ENCODE measurements at places on chromosomes 5 and 9.

GRCh38 chr5:115231598-115231997 lies 31.1 kb downstream of the PGGT1B start:
- no peak for DNase-seq

DNA sequence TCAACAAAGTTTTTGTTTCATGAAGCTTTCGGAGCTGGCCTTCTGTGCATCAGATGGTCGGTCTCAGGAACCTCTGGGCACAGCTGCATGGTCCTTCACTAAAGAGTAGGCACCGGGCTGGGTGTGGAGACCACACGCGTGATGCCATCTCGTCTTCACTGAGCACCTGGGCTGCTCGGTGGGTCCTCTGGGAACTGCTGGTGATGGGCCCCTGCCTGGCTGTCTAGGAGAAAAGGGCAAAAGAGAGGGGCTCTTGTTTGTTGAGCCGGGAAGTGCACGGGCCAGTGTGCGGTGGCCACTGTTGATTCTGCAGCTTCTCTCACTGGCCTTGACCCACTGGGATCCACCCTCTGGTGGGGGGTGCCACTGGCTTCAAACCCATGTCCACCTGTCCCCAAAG lies 46.0 kb downstream of the COL5A1 start:
- DNase-seq, result no peak

- peak; percentile 39 for DNase-seq
Observed at GRCh38 chr5:59542851-59543820, 350.4 kb downstream of the PDE4D start.

- DNase-seq, result peak; percentile 45
Observed at GRCh38 chr5:177447066-177447610, 524 bp downstream of the PRR7 start.

DNA sequence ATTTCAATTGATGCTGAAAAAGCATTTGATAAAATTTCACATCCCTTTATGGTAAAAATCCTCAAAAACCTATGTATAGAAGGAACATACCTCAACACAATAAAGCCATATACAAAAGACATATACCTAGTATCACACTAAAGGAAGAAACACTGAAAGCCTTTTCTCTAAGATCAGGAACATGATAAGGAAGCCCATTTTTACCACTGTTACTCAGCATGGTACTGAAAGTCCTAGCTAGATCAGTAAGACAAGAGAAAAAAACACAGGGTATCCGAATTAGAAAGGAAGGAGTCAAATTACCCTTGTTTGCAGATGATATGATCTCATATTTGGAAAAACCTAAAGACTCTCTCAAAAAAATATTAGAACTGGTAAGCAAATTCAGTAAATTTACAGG lies 350.2 kb upstream of the PDE4D start:
- no peak for DNase-seq

GRCh38 chr9:21741151-21741550 lies 61.3 kb upstream of the MTAP start:
- DNase-seq, result no peak

DNA sequence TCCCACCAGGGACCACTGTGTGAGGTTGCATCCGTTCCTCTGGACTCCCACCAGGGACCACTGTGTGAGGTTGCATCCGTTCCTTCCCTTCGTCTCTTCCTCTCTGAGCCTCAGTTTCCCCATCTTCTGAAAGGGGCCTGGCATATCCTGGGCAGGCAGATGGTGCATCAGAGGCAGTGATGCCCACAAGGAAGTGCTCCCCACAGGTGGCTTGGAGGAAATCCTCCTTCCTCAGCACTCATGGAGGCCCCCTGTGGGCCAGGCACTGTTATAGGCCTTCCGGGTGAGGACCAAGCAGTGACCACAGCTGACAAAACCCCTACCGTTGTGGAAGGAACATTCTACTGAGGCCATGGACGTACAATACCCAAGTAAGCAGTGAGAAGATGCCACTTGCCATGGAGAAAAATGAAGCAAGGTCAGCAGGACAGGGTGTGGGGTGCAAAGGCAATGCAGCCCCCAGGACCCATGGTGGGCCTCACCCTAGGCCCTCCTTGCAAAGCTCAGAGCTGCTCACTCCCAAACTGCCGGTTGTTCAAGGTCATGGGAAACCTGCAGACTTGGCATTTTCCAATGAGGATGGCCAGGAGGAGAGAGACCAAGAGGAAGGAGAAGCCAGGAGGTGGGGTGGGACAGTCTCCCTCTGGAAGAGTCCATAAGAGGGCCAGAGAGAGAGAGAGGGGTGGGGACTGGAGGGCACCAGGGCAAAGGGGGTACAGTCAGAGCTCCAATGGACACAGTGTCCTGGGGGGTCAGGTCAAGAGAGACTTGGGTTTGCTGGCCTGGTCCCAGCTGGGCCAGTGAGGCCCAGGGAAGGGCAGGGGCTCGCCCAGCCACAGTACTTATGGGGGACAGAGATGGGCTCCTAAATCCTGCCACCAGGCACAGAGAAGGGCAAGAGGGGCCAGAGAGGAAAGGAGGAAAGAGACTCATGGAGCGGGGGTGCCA lies 51.1 kb downstream of the C9orf50 start:
- no peak for DNase-seq

DNA sequence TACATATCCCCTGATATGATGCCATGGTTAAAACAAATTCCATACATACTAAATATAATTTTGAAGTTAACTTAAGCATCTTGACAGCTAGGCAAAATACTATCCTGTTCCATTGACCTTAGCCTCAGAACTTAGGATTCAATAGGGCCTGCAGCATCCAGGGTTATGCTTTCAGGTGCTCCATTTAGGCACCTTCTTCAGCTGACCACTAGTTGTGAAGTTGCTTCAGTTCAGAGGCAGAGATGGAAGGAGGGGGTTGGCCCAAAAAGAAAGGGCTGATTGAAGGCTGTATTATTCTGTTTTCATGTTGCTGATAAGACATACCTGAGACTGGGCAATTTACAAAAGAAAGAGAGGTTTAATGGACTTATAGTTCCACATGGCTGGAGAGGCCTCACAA lies 7.0 kb upstream of the NREP start:
- no peak for DNase-seq

- no peak for DNase-seq
Observed at GRCh38 chr9:137456061-137456863, 2.9 kb downstream of the NSMF start.

GRCh38 chr9:98973171-98973570 lies 29.5 kb downstream of the COL15A1 start:
- DNase-seq, result no peak

- no peak for DNase-seq
Observed at GRCh38 chr5:87113861-87114260, 153.8 kb upstream of the RASA1 start.

DNA sequence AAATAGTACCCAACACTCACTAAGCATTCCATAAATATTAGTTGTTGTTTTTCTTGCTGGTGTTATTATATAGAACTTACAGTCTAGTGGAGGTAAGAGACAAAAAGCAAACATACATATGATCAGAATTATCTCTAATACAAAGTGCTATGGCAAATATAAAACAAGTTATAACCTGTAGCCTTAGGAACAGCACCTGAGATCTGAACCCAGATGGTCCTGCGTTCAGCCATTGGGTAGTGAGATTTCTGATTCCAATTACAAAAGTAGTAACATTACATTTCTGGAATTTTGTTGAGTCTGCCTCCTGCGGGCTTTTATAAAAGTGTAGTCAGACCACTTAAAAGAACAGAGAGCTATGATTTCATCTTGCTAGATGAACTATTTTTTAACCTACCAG lies 242.9 kb upstream of the ZNF462 start:
- DNase-seq, result no peak

GRCh38 chr5:848671-849111 lies 2.1 kb downstream of the ZDHHC11 start:
- no peak for DNase-seq

GRCh38 chr5:177316005-177316404 lies 4.3 kb upstream of the MXD3 start:
- DNase-seq, result no peak

- no peak for DNase-seq
Observed at GRCh38 chr5:170436335-170436734, 47.2 kb upstream of the KCNMB1 start.

GRCh38 chr5:171700318-171700912 lies 85.2 kb upstream of the SMIM23 start:
- no peak for DNase-seq

DNA sequence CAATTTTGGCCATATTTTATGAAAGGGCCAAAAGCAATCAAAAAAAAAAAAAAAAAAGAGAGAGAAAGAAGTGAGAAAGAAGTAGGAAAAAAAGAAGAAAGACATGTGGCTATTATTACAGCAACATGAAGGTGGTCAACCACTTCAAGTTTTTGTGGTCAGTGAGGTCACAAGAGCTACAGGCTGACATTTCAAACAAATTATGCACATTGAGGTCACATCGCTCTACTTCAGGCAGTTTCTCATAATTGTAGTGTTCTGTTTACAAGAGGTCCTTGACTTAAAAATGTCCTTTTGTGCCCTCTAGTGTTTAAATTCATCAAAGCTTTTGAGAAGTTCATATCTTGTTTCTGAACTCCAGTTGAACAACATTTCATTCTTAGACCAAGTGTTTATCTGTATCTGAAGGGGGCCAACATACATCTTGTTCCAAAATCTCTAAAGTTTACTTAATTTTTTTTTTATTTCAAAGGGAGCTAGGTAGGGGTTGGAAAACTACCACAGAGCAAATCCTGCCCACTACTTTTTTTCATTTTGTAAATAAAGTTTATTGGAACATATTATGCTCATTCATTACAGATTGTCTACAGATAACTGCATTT lies 513.1 kb downstream of the PDE4D start:
- DNase-seq, result no peak

DNA sequence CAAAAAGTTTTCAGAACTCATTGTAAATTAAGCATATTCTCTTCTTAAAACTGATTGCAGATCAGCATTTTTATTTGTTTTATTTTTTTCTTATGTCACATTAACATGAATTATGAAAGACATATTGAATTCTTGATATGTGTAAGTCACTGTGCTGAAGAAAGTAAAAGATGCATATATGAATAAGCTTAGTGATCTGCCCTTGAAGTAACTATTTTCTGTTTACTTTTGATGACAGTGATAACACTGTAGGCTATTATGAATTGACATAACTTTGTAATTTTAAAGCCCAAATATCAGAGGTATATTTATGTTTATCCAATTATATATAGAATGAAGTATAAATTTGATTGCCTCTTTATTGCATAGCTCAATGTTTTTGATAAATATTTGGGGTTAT lies 8.8 kb downstream of the PRR16 start:
- DNase-seq, result no peak

- DNase-seq, result no peak
Observed at GRCh38 chr9:72187121-72187695, 38.0 kb downstream of the GDA start.

GRCh38 chr9:132538071-132538470 lies 44.3 kb upstream of the BARHL1 start:
- DNase-seq, result peak; percentile 77

DNA sequence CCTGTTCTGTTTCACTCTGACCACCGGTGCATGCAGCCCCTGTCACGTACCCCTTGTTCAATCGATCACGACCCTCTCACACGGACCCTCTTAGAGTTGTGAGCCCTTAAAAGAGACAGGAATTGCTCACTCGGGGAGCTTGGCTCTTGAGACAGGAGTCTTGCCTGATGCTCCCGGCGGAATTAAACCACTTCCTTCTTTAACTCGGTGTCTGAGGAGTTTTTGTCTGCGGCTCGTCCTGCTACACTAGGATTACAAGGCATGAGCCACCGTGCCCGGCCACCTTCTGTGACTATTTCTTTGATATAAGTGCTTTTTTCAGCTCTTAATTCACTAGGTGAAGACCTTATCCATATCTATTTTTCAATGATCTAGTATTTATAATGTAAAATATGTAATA lies 167.5 kb downstream of the TTC39B start:
- no peak for DNase-seq

GRCh38 chr9:88697764-88698432 lies 162.9 kb downstream of the NXNL2 start:
- DNase-seq, result no peak

DNA sequence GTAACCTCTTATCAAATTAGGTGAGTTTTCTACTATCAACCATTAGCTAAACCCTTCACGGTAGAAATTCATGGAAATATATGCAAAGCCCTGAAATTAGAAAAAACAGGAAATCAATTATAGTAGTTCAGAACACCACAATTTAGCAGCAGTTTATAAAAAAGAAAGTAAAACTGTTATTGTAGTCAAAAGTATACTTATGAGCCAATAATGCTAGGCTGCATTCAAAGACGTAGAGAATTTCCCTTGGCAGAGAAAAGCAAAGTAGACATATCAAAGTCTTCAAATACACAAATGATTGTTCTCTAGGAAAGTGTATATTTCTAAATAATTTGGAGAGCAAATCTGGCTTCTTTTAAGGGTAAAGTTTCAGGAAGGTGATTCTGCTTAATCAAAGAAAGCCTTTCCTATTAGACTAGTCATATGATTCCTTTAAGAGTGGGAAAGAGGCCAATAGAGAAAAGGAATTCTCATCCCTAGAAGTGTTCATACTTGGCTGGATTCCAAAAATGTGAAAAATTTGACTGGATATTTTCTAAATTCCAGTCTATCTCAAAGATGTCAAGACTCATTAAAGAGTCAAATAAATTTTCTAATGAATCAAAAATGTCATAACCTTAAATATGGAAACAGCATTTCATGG lies 185.5 kb downstream of the SMC2 start:
- DNase-seq, result no peak

GRCh38 chr5:147750065-147750464 lies 32.5 kb downstream of the JAKMIP2 start:
- DNase-seq, result no peak

- DNase-seq, result peak; percentile 58
Observed at GRCh38 chr5:142866563-142867275, 96.5 kb downstream of the ARHGAP26 start.

DNA sequence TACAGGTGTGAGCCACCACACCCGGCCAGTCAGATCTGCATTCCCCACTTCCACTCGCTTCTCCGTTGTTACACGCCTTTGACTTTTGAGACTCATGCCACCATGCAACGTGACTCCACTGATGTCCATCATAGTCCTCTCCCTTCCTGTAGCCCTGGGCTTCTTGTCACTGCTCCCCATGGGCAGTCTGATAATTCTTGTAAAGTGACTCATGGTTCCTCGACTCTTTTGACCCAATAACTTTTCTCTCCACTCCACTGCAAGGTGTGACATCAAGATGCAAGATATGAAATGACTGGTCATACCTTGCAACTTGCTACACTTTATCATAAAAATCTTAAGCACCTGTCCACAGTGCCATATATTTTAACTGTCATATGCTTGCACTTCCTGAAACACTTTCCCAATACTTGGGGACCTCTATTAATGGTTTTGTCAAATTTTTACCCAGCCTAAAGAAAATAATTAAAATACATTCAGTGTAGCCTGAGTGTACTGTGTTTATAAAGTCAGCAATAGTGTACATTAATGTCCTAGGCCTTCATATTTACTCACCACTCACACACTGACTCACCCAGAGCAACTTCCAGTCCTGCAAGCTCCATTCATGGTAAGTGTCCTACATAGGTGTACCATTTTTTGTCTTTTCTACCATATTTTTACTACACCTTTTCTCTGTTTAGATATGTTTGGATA lies 18.6 kb upstream of the ANKRD18A start:
- no peak for DNase-seq
